Uterus (tissue), 4 donors: ENCODE measurements at places on chromosomes 5 and 9. TPM values are rescaled to one million over a fixed set of nuclear protein-coding genes. Genes with fewer than 3 reads are reported as not detected.

The SH3GL2 gene
- 2.4 TPM for total RNA-seq

GRCh38 chr5:173664154-173664526, 47.7 kb upstream of the BOD1 start:
- no peaks in the 10 kb centered on the region for H3K4me1 ChIP-seq
- H3K27me3 ChIP-seq = no peaks in the 10 kb centered on the region
- no peak for DNase-seq

GRCh38 chr5:139745132-139745799, 50.3 kb upstream of the PSD2 start:
- no peak overlapping the region for H3K27ac ChIP-seq
- no peak for DNase-seq
- H3K36me3 ChIP-seq = no peaks in the 10 kb centered on the region
- peaks cover 16% of the 10 kb centered on the region for H3K27me3 ChIP-seq
- peaks cover 12% of the 10 kb centered on the region for H3K4me1 ChIP-seq

DNA sequence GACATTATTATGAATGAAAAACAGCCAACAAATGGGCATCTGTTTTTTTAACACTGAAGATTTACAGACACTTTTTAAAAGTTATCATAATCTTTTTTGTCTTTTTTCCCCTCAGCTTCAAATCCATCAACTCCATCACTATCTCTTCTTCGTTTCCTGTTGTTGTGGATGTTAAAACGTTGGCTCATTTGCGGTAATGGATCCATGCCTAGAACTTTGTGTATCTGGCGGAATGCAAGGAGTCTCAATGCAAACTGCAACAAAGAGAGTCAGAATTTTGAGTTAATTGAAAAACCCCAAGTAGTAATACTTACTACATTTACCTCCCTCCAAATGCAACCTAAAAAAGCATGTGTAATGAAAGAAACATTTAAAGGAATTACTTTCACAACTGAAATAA, 42.9 kb upstream of the MTMR12 start:
- H3K27me3 ChIP-seq = no peaks in the 10 kb centered on the region
- H3K4me1 ChIP-seq = no peaks in the 10 kb centered on the region
- H3K36me3 ChIP-seq = no peaks in the 10 kb centered on the region
- DNase-seq = no peak

DNA sequence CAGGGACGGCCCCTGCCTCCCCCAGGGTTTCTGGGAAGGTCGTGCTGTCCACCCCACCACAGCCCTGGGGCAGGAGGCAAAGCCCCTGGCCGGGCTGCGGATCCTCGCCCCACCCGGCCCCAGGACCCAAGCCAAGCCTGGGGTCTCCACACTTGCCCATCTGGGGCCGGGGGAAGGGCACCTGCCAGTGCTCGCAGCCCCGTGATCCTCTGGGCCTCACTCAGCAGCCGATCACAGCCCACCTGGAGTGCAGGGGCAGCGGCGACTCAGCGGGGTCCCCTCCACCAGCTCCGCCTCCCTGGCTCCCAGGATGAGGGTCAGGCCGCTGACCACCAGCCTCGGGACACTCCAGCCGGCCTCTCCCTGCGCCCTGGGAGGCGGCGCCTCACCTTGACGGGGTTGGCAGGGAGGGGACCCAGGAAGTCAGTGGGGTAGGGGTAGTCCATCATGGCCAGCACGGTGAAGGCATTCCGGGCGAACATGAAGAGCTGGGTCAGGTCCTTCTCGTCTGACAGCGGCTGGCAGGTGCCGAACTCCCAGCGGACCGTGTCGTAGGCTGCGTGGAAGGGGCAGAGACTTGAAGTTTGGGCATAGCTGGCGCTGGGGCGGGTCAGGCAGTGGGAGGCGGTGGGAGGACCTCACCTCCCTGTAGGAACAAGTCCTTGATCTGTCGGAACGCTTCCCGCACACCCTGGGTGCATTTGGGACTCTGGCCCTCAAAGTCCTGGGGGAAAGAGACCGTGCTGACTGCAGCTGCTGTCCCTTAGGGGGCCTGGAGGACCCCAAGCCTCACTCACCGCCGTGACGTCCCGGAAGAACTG, 1.8 kb downstream of the DPP7 start:
- no peaks in the 10 kb centered on the region for H3K36me3 ChIP-seq
- no peak overlapping the region for H3K27ac ChIP-seq
- H3K4me1 ChIP-seq = peaks cover 6% of the 10 kb centered on the region
- H3K4me3 ChIP-seq = no peak overlapping the region
- no peaks in the 10 kb centered on the region for H3K27me3 ChIP-seq

DNA sequence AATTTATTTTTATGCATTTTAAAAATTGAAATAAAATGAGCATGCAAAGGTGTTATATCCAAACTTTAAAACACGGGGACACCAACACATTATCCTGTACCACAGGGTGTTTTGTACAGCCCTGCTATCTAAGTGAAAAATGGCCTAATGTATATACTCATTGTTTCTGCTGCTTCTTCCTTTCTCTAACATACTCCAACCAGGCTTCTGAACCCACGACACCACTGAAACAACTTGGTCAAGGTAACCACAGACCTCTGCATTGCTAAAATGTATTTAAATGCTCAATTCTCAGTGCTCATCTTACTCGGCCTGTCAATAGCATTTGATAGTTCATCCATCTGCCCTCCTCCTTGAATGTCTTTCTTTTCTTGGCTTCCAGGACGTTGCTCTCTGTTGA, 48.3 kb downstream of the DENND1A start:
- no peaks in the 10 kb centered on the region for H3K36me3 ChIP-seq
- no peak overlapping the region for H3K27ac ChIP-seq
- no peaks in the 10 kb centered on the region for H3K4me1 ChIP-seq
